NCI-H1930 (cell line): ENCODE measurements at places on chromosomes 7 and 10.

DNA sequence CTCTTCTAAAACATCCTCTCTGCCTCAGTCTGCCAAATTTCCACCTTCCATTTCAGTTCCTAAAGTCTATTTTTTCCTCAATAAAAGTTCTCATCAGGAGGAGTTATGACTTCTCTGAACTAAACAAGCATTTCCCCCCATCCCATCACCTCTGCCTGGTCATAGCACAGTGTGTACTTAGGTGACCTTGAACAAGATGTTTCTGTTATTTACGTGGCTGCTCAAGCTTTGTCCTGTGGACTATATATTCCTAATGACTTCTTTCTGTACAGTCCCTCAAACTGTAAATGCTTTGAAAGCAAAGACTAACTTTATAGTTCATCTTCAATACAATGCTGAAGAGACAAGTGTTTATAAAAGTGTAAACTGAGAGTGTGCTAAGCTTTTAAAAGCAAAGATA lies 166.9 kb downstream of the CPEB3 start:
- no peak for DNase-seq

DNA sequence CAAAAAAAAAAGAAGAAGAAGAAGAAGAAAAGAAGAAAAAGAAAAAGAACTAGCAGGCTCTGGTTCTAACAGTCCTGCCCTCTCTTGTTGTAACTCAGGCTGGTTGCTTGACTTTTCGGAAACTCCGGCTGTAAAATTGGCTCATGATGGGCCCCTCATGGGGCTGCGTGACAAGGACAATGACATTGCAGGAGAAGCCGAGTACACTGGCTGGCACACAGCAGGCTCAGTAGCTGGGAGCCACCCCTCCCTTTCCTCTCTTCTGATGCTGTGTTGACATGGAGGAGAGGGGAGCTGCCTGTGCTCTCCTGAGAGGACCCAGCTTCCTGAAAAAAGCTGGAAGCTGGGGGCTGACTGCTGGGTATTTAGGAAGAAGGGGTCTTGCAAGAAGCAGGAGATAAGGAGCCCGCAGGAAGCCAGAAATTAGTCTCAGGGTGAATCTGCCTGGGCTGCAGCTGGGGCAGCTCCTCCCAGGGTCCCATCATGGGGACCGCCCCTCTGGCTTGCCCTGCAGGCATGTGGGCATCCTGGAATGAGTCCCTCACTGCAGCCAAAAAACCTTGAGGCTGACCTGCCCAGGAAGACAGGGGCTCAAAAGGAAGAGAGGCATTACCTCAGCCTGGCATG lies 14.6 kb upstream of the GPR26 start:
- no peak for DNase-seq

GRCh38 chr10:52011118-52011517 lies 303.0 kb upstream of the DKK1 start:
- no peak for DNase-seq

DNA sequence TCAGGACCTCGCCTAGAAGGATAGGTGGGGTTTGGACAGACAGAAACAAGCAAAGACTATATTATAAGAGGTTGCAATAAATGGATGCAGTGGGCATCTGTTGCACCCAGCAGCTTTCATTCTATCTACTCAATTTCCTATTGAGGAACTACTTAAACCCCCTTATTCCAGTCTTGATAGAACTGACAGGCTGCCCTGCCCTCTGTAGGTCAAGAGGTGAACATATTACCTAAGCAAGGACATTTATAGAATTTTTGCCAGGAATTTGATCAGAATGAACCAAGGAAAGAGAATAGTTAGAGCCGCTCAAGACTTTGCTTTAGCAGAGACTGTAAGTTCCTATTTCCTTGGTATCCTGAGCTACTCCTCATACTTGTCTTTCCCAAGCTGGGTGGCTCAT lies 9.5 kb downstream of the VTI1A start:
- DNase-seq = no peak

DNA sequence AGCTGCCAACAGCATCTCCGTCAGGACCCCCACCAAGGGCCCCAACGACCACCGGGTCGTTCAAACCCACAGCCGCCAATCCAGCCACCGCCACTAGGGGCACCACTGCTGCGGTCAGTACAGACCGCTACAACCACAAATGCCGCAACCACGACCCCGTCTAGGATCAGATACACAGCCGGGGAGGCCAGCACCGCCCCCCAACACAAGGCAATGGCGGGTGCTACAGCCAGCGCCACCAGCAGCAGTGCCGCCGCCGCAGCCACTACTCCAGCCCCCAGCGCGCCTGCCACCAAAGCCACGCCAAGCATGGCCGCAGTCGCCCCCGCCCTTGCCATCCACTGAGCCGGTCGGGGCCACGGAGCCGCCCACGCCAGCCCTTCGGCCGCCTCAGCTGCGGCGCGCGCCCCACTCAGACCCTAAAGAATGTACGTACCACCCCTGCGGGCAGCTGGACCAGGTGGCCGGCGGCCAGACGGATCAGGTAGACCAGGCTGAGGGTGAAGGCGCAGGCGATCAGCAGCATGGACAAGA lies 473 bp downstream of the CYP51A1 start:
- peak; percentile 64 for DNase-seq
